ENCODE measurements at places on chromosomes 6 and 20. TPM values are rescaled to one million over a fixed set of nuclear protein-coding genes. Genes with fewer than 3 reads are reported as not detected.
A peak's percentile ranks its signal among the peaks of the same experiment; 100 is the strongest.

Gene KCNQ2
- total RNA-seq, result not detected

Gene ZSCAN31
- total RNA-seq, result 2.6 TPM

Gene GPR6
- not detected for total RNA-seq

GRCh38 chr20:60206259-60206658, 248.0 kb downstream of the CDH26 start:
- H3K36me3 ChIP-seq, result no peaks in the 10 kb centered on the region
- H3K4me3 ChIP-seq, result no peak overlapping the region
- no peaks in the 10 kb centered on the region for H3K4me1 ChIP-seq

DNA sequence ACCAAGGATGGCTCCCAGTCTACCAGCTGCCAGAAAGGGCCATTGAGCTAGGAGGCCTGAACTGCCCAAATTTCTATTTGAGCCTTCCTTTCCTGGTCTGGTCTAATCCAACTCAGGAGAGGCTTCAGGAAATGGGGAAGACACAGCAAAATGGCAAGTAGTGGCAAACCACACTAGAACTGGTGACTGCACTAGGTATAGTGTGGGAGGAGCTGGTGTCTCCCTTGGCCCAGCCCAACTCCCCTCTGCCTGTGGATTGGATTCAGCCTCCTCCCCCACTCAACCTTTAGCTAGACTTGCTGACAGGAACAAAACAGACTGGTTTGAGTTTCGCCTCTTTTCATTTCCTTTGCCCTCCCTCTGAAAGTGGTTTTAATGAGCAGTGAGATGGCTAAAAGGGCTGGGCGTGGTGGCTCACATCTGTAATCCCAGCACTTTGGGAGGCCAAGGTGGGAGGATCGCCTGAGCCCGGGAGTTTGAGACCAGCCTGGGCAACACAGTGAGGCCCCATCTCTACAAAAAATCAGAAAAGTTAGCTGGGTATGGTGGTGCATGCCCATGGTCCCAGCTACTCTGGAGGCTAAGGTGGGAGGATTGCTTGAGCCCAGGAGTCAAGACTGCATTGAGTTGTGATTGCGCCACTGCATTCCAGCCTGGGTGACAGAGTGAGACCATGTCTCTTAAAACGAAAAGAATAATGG, 17.5 kb downstream of the MRPS18A start:
- no peak overlapping the region for H3K4me3 ChIP-seq
- no peak for DNase-seq
- H3K36me3 ChIP-seq, result peaks cover 16% of the 10 kb centered on the region
- no peaks in the 10 kb centered on the region for H3K27me3 ChIP-seq

DNA sequence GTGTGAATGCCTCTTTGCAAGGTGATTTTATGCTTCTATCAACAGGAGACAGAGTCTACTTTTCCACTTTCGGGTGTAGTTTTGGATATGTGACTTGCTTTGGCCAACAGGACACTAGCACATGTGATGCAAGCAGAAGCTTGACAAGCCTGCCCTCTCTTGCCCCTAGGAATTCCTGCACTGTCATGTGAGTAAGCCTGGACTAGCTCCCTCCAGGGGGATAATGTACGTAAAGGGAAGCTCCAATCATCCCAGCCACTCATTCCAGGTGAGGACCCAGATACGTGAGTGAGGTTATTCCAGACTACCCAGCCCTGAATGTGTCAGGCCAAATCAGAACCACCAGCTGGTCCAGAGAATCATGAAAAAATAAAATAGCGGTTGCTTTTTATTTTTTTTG, 33.3 kb downstream of the BEND3 start:
- no peak overlapping the region for H3K27ac ChIP-seq
- no peaks in the 10 kb centered on the region for H3K27me3 ChIP-seq
- no peaks in the 10 kb centered on the region for H3K36me3 ChIP-seq
- H3K4me1 ChIP-seq, result no peaks in the 10 kb centered on the region
- no peak overlapping the region for H3K4me3 ChIP-seq

DNA sequence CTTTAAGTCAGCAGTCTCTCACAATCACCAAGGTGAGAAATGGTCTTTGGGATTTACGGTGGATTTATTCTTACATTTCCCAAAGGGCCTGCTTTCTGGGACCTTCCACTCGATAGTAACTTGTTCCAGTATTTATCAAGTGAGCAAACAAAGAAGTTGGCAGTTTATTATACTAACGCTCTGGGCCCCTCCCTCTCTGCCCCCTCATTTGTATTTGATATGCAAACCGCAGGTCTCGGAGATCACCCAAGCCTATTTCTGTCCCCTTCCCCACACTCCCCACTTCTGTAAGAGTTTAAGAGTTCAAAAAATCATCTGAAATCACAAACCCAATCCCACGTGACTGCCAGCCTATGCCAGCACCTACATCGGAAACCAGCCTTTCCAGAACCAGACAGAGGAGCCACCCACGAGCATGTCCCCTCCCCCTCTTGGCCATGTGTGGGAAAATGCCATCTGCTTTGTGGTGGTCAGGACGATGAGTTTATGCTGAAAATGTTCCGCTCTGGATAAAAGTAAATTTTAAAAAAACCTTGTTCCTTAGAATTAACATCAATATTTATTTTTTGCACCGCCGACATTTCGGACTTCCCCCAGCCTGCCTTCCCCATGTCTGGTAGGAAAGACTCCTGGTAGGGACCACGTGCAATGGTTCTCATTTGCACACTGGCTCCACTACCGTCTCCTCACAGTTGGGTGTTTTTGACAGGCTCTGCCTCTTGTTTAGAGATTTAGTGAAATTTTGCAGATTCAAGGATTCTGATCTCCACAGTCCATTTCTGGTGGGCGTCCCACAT, 281.0 kb downstream of the TFAP2C start:
- no peaks in the 10 kb centered on the region for H3K4me1 ChIP-seq
- no peaks in the 10 kb centered on the region for H3K36me3 ChIP-seq
- no peak overlapping the region for H3K27ac ChIP-seq

DNA sequence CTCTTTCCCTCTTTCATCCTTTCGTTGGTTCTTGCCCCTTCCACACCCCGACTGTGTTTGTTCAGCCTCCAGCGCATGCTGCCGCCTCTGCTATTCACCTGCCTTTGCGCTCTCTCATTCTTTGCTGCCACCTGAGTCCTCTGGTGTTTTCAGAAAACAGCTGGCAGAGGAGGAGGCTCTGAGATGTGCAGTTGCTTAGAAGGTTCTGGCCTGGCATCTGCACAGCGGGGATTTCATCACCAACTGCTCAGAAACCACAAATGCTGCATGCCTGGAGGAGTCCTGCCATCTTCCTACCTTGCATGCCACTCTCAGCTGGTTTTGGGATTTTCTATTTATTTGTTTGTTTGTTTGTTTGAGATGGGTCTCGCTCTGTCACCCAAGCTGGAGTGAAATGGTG, 39.2 kb upstream of the CLDN20 start:
- no peak overlapping the region for H3K27ac ChIP-seq
- H3K36me3 ChIP-seq, result no peaks in the 10 kb centered on the region
- H3K4me1 ChIP-seq, result peaks cover 13% of the 10 kb centered on the region
- DNase-seq, result no peak

DNA sequence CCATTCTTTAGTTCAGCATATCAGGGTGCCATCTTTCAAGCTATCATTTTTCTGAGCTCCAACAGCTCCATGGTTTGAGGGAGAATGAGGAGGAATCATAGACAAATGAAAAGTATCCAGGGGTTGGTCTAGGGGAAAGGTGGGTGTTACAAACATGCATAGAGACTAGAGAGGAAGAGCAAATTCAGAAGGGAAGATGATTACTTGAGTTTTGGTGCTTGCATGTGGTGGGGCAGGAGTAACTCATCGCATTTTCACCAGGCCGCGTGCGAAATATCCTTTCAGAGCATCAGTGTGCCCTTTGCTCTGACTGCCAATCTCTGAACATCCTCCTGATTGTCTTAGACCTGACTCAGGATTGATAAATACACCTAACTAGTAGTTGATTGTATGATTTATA, 7.7 kb upstream of the BICRAL start:
- H3K36me3 ChIP-seq, result no peaks in the 10 kb centered on the region
- no peaks in the 10 kb centered on the region for H3K27me3 ChIP-seq
- no peak overlapping the region for H3K27ac ChIP-seq
- H3K4me3 ChIP-seq, result peak overlapping the region; percentile 24

DNA sequence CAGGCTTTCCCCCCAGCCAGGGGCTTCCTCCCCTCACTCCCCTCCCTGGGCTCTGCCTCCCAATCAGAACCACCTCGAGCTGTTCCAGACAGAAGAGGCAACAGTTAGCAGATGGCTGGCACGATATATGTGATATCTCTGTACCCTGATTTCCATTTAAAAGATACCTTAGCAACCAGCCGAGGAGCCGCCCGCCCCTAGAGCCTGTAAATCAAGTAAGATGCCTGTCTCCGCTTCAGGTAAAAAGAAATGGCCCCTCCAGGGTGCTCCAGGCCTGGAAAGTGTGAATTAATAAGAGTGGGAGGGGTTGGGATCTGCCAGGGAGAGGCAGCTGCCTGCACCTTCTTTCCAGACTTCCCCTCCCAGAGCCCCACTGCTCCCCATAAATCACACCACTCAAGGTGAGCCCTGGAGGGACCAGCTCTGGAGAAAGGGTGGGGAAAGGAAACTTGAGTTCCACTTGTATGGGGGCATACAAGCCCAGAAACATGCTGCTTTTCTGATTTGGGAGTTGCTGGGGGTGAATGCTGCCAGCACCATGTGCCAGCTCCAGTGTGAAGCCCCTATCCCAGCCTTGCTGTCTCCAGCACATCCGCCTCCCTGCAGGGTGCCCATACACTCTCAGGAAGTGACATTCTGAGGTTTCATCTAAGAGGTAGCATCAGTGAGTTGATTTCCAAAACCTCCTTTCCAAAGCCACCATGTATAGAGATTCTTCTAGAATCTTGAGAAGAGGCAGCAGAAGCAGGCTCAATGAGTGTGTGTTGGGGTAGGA, 148.0 kb downstream of the LRFN2 start:
- DNase-seq, result no peak
- no peak overlapping the region for H3K27ac ChIP-seq
- peaks cover 7% of the 10 kb centered on the region for H3K4me1 ChIP-seq
- no peak overlapping the region for H3K4me3 ChIP-seq

DNA sequence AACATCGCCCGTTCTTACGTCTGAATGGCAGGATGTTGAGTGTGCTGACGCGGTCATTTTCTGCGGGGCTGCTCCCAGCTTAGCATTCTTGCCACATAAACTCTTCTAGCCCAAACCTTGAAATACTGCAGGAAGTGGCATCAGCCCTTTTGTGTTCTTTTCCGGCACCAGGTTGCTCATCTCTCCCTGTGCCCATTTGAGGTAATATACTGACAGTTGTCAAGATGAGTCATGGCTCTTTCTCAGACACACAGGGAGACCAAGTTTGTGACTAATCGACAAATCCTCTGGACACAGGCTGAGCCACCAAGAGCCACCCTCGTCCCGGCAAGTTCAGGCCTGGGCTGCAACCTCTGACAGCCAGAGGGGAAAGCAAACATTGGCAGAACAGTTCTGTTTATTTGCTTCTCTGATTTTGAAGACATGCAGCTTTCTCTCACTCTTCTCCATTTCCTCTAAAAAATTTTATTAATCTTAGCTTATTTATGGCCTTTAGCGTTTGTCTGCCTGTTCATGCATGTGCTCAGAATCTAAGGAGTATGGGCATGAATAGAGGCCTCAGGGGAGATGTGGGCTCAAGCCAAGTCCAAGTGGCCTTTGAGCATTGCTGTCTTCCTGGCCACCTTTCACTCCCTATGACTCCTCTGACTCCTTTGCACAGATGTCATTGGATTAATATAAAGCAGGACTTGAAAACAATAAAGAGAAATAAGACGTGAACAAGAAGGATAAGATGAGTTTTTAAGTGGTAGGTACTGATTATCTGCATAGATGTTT, 328.2 kb upstream of the JAG1 start:
- H3K4me3 ChIP-seq, result no peak overlapping the region
- no peak overlapping the region for H3K27ac ChIP-seq
- DNase-seq, result no peak
- no peaks in the 10 kb centered on the region for H3K27me3 ChIP-seq
- H3K4me1 ChIP-seq, result no peaks in the 10 kb centered on the region

DNA sequence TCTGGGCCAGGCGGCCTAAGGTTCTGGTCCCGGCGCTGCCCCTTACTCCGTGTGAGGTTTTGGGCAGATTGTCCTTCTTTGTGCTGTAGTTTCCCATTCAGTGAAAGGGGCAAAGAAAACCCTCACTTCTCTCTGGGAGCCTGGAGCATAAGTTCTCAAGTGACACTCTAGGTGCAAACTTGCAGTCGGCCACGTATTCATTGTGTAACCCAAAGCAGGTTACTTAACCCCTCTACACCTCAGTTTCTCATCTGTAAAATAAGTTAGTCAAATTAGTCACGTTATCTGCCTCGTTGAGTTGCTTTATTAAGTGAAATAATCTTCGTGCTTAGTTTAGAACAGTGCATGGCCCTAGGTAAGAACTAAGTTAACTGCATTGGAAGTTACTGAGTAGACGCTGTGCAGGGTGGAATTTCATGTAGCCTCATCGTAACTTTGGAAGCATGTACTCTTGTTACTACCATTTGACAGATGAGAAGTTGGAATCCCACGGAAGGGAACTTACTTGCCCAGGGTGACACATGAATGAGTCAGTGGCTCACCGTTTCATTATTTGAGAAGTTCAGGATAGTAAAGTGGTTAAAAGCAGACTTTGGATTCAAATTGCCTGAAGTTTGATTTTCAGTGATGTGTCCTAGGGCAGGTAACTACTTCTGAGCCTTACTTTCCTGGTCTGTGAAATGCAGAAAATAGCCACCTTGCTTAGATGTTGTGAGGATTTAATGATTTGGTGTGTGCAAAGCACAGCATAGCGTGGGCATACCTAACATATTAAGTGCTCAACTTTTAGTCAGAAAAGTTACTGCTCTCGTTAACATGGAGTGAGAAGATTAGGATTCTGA, 556 bp upstream of the MROH8 start:
- H3K4me3 ChIP-seq, result peak overlapping the region; percentile 83

DNA sequence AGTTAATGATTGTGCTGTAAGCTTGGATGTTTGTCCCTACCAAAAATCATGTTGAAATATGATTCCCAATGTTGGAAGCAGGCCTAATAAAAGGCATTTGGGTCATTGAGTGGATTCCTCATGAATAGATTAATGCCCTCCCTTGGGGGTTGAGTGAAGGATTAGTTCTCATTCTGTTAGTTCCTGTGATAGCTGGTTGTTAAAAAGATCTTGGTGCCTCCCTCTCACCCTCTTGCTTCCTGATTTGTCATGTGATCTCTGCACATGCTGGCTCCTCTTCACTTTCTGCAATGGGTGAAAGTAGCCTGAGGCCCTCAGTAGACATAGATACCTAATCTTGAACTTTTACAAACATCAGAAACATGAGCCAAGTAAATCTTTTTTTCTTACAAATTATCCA, 115.6 kb upstream of the HCRTR2 start:
- DNase-seq, result no peak
- no peak overlapping the region for H3K27ac ChIP-seq
- H3K36me3 ChIP-seq, result no peaks in the 10 kb centered on the region
- no peaks in the 10 kb centered on the region for H3K4me1 ChIP-seq
- H3K4me3 ChIP-seq, result no peak overlapping the region
